ENCODE measurements at places on chromosomes 4 and X.

GRCh38 chr4:25001509-25001908 lies 29.2 kb downstream of the LGI2 start:
- DNase-seq = no peak

- no peak for DNase-seq
These were observed 167.3 kb upstream of the LEF1 start for GRCh38 chr4:108336076-108336475.

GRCh38 chrX:20432746-20433387 lies 166.2 kb upstream of the RPS6KA3 start:
- DNase-seq = no peak

DNA sequence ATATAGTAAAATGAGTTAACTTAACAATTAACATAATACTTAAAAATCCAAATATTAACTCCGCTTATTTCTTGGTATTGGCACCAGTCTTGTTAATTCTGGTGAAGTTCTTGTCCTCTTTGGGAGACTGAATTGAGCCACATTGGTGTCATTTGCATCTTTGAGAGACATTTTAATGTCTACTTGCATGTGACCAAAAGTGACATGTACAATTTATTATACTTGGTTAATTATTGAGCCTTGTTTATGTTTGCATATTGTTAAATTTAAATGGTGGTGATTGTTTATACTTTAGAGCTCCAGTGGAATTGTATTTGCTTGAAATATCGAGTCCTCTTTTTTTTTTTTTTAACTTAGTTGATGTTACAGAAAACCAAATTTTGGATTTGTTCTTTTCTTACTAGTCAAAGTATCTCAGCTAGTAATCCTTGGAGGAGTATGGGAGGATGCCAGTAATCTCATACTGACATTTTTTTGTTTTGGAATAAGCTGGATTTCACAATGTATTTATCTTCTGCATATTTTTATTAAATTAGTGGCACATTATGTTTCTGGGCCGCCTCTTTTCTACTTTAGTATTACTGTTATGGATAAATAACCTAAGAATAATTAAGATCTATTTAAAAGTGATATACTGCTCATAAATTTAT lies 3.9 kb downstream of the SPCS3 start:
- no peak for DNase-seq

GRCh38 chr4:152064282-152064681 lies 303.5 kb upstream of the GATB start:
- no peak for DNase-seq

Measured in NCI-H510A treated with DMSO at 0.1 percent for 48 hours (cell line).